ENCODE measurements at places on chromosomes 1 and 21.

DNA sequence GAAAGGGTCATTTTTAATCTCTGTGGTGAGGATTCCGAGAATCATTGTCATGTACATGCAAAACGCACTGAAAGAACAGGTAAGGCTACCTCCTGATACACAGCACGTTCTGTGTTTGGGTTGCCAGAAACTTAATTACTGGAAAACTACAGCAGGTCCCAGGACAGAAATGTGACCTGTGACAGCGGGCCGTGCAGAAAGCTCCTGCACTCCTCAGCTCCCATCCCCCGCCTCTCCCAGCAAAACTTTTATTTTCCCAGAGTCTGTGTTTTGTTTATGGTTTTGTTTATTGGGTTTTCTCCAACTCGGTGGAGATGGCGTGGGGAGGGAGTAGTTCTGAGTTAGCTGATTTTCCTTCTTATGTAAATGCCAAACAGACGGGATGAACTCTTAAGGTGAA, 44.7 kb downstream of the SLC44A3 start:
- no peak for DNase-seq

DNA sequence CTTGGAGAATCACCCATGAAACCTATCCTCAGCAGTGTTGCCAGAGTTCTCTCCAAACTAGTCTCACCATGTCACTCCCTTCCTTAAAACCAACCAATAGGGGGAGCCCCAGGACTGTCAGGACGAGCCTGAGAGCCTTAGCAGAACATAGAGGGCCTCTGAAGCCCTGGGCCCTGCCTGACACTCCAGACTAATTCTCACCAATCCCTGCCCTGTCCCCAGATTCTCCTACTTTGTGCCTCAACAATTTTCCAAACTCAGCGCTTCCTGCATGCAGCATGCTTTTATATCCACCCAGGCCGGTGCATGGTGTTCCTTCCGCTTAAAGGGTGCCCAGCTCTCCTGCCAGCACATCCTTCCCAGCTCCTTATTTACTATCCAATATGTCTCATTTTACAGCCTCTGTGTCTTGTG, 42.7 kb downstream of the HSD3B1 start:
- DNase-seq = no peak

GRCh38 chr21:37085726-37086125, 12.7 kb downstream of the TTC3 start:
- no peak for DNase-seq

GRCh38 chr1:198696211-198696610, 57.4 kb downstream of the PTPRC start:
- DNase-seq = no peak

DNA sequence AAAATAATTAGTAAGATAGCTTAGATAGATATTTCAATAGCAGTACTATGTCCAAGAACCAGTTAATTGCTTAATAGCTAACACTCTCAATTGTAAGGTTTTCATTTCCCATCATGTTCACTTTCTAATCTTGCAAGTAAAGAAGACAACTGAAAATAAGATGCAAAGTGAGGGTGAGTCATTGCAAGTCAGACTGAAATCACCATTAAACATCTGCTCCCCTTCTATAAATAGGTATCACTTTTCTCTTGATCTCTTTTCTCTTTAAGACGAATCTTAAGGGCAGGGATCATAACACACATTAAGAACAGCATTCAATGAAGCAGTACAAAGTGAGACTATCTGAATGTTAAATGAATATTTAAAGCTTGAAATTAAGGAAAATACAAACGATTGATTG, 40.4 kb downstream of the UBR4 start:
- DNase-seq = no peak

DNA sequence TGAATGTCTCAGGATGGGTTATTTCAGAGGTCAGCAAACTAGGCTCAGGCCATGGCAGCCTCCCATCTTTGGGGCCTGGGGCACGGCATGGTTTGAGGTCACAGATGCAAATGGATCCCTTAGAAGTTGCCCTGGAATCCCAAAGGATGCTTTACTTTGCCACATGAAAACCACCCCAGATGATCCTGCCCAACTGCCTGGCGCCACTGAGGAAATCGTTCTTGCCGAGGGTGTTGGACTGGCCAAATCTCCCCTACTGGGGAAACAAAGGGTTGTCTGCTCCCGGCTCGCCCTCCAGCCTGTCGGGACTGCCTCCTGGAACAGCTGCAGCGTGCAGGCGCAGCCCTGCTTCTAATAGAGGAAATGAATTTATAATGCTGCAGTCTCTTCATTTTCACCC, 173.0 kb upstream of the LMO4 start:
- DNase-seq = no peak

- no peak for DNase-seq
These were observed 15.6 kb downstream of the UTP11 start for GRCh38 chr1:38028105-38028591.

GRCh38 chr1:181674617-181675016, 191.3 kb downstream of the CACNA1E start:
- no peak for DNase-seq

Measured in cortex of kidney (tissue), 1 donor.